GM06990 (cell line): ENCODE measurements at places on chromosomes 11 and 22.

DNA sequence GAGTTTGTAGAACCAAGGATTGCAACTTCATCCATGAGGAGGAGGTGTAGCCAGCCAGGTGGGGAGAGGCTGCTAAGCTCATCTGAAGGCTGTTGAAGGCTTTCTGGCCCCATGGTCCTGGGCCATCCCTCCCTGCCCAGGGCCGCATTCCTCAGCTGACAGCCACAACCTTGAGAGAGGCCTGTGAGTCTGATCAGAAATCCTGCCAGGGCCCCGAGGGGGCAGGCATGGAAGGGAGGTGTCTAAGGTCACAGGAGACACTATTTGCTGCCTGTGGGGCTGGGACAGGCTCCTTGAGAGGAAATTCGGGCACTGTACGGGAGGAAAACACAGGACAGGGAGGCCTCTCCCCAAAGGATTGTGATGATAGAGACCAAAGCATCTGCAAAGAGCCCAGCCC, 88.1 kb upstream of the IGLL5 start:
- no peak for DNase-seq

- DNase-seq, result no peak
These were observed 213.6 kb downstream of the DYNC2H1 start for GRCh38 chr11:103322821-103323220.

GRCh38 chr11:94629741-94630140, 62.6 kb downstream of the PIWIL4 start:
- no peak for DNase-seq

DNA sequence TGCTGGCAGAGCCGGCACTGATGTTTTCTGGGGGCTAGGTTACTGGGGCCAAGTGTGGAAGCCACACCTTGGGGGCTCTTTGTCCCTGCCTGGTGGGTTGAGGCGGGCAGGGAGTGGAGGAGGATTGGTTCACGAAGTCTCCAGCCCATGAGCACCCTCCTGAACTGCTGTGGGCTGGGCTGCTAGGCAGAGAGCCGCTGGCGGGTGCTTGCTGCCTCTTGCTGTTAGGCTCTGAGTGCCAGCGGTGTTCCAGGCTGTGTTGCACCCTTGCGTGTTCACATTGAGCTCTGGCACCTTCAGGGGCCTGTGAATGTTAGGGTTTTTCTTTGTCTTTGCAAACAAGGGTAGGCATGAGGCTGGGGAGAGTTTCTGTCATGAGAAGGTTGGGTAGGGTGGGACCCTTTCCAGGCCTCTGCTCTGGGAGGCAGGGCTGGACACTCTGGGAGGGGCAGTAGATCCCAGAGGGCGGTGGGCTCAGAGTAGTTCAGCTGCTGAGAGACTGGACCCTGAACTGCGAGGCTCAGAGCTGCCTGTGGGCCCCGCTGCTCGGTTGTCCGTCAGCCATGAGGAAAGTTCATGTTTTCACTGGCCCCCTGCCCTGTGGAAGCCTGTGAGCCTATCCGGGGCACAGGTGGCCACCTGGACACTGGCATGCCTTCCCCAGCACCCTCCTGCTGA, 24.0 kb upstream of the TMEM191C start:
- no peak for DNase-seq

GRCh38 chr11:8271106-8271886, 7.6 kb upstream of the LMO1 start:
- no peak for DNase-seq

- DNase-seq, result no peak
These were observed 1.1 kb upstream of the VPS37C start for GRCh38 chr11:61162092-61162941.

DNA sequence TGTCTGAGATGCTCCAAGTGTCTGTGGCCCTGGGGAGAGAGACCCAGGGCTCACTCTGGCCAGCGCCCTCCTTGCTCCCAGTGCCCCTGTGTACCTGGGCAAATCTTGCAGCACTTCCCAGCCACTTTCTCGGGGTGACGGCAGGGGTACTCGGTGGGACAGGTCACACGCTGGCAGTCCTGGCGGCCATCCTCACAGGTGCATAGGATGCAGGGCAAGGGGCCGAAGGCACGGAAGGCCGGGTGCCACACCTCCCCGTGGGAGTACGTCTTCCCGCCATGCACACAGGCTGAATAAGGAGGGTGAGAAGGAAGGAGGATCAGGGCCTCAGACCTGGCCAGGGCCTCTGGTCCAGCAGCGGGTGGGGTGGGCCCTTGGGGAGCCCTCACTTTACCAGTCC, 28.0 kb downstream of the CHRDL2 start:
- no peak for DNase-seq

GRCh38 chr11:2363130-2363529, 14.0 kb upstream of the CD81 start:
- DNase-seq, result no peak

DNA sequence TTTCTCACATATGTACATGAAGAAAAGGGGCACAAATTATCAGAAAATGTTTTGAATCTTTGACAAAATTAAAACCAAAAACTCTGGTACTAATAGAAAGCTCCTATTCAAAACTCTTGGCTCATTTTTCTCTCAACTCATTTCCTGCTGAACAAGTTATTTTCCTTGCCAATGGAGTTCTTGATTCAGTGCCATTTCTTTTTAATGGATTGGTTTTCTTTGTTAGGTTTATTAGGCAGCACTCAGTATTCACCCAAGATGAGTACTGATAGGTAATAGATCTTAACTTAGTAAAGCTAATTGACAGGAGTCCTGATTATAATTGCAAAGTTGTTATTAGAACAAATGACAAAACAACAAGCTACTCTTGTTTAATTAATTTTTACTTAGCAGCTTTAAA, 279.4 kb upstream of the PDGFD start:
- DNase-seq, result no peak

GRCh38 chr11:87263979-87264378, 226.2 kb downstream of the TMEM135 start:
- DNase-seq, result no peak

DNA sequence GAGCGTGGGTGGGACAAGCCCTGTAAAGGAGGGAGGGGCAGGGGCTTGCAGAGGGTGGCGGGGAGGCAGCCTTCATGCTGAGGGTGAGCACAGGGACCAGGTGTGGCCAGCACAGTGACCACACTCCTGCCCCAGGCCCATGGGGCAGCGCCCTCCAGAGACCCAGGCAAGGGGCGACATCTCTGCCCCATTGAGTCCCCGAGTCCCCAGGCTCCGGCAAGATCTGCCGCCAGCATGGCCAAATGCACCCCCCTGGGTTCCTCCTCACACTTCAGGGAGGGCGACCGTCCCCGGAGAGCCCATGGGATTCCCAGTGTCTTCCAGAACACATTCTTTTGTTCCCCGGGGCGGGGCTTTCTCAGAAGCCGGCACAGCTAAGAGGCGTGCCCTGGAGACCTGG, 362.5 kb downstream of the TBC1D22A start:
- DNase-seq, result no peak

- no peak for DNase-seq
These were observed 24.0 kb downstream of the TBX1 start for GRCh38 chr22:19784384-19785175.

DNA sequence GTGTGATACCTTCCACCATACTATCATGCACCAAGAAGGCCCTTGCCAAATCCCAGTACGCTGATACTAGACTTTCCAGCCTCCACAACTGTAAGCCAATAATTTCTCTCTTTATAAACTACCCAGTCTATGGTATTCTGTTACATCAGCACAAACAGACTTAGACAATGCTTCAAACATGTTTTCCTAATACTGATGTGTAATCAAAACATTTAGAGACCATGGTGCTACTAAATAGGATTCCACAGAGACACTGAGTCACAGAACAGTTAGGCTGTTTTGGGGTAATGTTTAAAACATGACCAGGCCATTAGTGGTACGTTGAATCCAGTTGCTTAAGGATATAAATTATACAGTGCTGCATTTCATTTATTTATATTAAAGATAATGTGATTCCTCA, 103.7 kb downstream of the PICALM start:
- no peak for DNase-seq

DNA sequence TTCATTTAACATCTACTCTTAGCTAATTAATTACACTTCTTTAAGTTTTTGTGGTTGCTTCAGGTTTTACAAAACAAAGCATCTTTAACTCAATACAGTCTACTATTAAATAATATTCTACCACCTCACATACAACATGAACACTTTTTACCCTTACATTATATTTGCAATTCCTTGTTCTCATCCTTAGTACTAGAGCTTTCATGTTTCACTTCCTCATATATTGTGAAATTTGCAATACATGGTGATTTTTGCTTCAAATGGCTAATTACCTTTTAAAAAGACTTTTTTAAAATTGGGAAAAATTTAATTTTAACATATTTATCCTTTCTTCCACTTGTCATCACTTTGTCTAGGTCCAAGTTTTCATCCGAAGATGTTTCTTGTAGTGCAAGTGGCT, 37.5 kb downstream of the RSF1 start:
- no peak for DNase-seq

GRCh38 chr11:90646266-90646665, 423.4 kb upstream of the CHORDC1 start:
- no peak for DNase-seq
